ENCODE measurements at places on chromosomes 16 and 17.

GRCh38 chr17:72811976-72812687 is 280.4 kb downstream of the SLC39A11 start:
- DNase-seq: no peak

- DNase-seq: peak; percentile 40
These were observed 7.3 kb upstream of the PRSS36 start for GRCh38 chr16:31157136-31157535.

GRCh38 chr17:29151567-29151966 is 28.6 kb downstream of the MYO18A start:
- peak; percentile 66 for DNase-seq

GRCh38 chr16:880471-881171 is 80.1 kb upstream of the GNG13 start:
- no peak for DNase-seq

GRCh38 chr16:30010844-30011713 is at the start of gene DOC2A:
DOC2A (minus strand) TSS chr16:30011027; CDS start chr16:30010222, 805 bp downstream.
- peak; percentile 43 for DNase-seq

DNA sequence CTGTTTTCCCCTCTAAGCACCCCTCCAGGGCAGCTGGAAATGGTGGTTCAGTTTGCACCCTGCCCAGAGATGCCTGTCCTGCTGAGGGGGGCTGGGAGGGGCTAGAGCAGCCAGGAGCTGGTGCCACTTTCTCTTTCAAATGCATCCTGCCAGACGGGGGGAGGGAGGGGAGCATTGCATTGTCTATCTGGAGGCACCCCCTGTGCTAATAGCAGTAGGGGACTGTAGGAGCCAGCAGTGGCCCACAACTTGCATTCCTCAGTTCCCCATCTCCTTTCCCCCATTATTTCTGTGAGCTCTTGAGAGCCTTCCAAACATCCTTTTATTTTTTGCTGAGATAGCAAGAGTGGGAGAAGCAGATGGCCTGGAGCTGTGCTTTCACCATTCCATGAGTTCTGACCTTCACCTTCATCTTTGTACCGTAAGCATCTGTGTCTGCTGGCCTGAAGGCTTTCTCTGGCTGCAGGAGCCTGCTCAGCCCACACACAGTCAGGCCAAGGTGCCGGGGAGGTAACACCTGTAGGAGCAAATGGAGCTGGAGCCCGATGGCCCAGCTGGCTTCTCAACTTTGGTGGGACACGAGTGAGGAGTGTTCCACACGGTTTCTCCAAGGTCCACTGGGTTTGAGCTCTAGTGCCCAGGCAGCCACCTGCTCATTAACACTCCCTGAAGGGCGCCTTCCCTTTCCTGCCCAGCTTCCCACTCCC is 5.2 kb downstream of the WFDC1 start:
- no peak for DNase-seq

- peak; percentile 36 for DNase-seq
These were observed 143.3 kb downstream of the STX8 start for GRCh38 chr17:9432134-9432885.

- DNase-seq: peak; percentile 82
These were observed 6.2 kb upstream of the SLC7A6 start for GRCh38 chr16:68257906-68258800.

- peak; percentile 57 for DNase-seq
These were observed 913 bp downstream of the CDIP1 start for GRCh38 chr16:4537376-4538343.

DNA sequence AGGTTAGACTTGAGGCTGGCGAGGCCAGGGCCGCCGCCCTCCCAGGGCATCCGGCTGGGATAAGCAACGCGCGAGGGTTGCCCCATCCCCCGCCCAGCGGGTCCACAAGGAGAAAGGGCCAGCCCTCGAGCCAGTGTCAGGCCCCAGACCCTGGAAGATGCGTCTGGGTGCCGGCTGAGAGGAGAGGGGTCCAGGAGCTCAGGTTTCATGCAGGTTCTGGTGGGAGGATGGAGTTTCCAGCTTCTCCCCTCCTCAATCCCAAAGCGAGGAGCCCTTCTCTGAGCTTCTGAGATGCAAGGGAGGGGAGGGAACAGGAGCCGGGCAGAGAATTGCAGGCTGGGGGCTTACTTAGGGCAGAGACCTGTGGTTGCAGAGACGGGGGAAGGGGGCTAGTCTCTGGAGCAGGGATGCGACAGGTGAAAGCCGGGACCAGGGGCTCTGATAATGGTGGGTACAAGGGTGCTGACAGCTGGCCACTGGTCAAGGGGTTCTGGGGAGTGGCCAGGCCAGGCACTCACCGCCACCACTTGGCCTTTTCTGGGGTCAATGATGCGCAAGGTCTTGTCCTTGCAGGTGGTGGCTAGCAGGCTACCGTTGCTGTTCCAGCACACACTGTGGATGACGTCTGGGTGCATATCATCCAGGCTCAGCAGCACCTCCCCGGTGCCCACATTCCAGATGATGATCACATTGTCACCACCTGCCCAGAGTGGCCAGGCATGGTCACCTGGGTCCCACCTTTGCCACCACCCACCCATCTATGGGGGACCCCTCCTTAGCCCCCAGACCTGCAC is 4.2 kb downstream of the CORO6 start:
- no peak for DNase-seq

DNA sequence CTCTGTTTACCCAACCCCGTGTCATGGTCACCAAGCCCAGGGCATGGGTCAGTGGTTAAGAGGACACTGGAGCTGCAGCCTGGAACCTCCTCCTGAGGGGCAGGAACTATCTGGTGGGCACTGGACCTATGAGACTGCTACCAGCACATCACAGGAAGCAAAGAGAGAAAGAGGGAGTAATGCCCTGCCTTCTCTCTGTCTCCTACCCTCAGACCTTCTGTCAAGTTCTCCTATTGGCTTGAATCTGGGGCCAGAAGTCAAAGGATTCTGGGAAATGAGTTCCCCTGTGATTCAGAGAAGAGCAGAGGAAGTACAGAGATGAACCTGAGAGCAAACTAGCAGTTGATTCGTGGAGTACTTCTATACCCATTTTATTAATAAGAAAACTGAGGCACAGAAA is 123.0 kb upstream of the GNAO1 start:
- DNase-seq: no peak

DNA sequence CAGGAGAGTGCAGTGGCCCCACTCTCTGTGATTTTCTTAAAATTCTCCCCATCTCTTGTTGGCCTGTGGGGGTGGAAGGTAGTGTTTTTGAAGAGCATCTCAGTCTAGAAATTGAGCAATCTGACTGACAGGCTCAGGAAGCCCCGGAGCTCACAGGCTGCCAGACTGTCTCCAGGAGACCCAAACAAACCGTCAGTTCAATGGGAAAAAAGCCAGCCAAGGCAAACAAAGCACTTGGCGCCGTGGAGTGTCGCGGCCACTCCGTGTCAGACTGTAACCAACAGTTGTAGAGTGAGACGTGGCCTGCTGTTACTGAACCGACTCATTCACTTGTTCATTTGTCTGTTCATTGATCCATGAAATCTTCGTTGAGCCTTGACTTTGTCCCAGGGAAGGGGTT is 33.7 kb downstream of the RGS9 start:
- no peak for DNase-seq

GRCh38 chr16:2761886-2762583 is 9.6 kb downstream of the SRRM2 start:
- DNase-seq: no peak

DNA sequence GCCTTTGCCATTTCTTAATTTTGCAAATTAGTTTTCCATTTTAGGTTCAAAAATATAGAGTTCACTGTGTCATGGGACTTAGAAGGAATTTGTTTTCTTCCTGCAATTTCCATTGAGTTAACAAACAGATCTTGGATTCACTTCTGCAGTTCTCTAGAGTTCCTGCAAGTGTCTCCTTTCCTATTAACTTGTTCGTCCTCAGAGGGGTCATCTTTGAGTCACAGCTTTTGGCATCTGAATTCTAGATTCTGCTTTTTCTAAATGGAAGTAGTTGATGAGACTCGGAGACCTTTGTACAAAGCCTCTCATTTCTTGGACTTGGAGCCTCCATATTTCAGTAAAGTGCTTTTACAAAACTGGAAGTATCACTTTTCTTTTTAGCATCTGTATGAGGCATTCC is 323.3 kb downstream of the BCAS3 start:
- peak; percentile 74 for DNase-seq

Data from GM23248 (cell line).